ENCODE measurements at places on chromosomes 7 and 10.

DNA sequence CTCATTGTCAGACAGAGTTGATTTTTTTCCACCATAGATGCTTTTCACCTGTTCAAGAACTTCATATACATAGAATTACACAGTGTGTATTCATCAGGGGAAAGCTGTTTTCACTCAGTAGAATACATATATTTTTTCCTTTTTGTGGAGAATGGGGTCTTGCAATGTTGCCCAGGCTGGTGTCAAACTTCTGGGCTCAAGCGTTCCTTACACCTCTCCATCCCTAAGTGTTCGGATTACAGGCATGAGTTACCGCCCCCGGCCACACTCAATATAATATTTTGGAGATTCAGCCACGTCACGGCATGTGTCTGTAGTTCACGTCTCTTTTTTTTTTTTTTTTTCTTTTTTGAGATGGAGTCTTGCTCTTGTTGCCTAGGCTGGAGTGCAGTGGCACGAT is 7.5 kb upstream of the SMC3 start:
- no peak for DNase-seq

GRCh38 chr10:90571481-90572258 is 286.2 kb downstream of the HTR7 start:
- no peak for DNase-seq

- DNase-seq = no peak
Measured at GRCh38 chr10:36469585-36469984, 655.8 kb upstream of the ANKRD30A start.

DNA sequence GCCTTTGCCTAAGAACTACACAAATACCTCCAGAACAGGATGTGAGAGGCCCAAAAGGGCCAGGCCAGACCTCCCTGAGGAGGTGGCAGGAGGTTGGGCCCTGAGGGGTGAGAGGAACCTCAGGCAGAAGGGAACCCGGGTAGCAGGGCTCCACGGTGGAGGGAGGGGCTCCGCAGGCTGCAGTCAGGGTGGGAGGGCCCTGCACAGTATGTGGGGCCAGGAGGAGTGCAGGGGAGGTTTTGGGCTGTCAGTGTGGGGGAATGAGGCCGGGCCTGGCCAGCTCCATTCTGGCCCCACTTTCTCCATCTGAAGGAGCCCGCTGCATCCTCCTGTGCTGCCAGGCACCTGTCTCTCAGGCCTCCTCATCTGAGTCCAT is 25.9 kb downstream of the DNAJB12 start:
- no peak for DNase-seq

DNA sequence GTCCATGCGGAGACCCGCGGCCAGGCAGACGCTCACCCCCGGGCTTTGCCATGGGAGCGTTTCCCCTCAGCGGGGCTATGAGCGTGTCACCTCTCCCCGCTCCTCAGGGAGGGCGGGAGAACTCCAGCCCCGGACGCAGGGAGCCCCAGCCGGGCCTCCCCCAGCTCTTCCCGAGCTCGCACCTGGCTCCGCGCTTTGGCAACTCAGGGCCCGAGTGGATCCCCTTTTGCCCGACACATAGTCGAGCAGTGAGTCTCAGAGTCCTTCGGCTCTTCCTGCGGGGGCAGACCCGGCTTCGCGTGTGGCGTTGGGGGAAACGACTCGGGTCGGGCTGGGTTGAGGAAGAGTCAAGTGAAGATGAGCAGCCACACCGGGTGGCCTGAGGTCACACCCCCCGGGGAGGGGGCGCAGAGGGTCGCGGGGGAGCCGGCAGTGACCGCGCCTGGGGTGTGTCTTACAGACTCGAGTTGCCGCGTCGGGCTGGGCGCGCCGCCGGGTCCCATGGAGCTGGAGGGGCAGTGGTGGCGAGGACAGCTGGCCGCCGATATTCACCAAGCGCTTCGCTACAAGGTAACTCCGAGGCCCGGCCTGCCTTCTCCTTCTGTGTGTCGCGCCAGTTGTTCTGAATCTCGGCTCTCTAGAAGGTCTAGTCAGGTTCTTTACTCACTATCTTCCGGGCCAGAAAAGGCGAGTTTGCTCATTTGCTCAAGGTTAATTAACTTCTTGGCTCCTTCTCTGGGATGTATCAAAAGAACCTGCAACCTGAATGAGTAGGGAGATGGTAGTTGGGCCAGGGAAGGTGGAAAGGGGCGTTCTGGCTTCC is 721 bp downstream of the CCNJ start:
- no peak for DNase-seq

- DNase-seq = no peak
Measured at GRCh38 chr10:114648368-114648767, 9.7 kb downstream of the ABLIM1 start.

DNA sequence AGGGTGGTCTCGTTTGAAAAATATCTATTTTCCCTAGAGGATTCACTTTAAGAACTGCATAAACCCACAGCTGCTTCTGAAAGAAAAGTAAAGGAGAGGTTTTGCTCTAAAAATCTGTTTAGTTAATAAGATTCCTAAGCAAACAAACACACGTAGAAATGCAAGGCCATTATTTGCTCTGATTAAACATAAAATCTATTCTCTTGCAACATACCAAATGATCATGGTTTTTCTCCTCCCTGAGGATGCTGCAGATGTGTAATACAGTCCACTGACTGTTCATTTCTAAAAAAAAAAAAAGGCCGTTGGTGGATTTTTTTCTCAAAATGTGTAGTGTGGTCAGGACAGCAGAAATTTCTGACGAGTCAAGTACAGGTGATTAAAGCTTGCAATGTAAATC is 98.6 kb downstream of the BUB3 start:
- DNase-seq = no peak

GRCh38 chr10:117741524-117741923 is 199.0 kb downstream of the EMX2 start:
- DNase-seq = no peak

GRCh38 chr10:19178675-19179074 is 130.1 kb downstream of the MALRD1 start:
- DNase-seq = no peak

- DNase-seq = no peak
Measured at GRCh38 chr10:1491901-1492300, 245.4 kb downstream of the ADARB2 start.
